Stimulated activated CD4-positive, alpha-beta T cell treated with anti-CD3 and anti-CD28 coated beads, TNF-alpha, amount 100 ng/mL, for 24 hours (primary cell): ENCODE measurements at places on chromosomes 7 and 10.

DNA sequence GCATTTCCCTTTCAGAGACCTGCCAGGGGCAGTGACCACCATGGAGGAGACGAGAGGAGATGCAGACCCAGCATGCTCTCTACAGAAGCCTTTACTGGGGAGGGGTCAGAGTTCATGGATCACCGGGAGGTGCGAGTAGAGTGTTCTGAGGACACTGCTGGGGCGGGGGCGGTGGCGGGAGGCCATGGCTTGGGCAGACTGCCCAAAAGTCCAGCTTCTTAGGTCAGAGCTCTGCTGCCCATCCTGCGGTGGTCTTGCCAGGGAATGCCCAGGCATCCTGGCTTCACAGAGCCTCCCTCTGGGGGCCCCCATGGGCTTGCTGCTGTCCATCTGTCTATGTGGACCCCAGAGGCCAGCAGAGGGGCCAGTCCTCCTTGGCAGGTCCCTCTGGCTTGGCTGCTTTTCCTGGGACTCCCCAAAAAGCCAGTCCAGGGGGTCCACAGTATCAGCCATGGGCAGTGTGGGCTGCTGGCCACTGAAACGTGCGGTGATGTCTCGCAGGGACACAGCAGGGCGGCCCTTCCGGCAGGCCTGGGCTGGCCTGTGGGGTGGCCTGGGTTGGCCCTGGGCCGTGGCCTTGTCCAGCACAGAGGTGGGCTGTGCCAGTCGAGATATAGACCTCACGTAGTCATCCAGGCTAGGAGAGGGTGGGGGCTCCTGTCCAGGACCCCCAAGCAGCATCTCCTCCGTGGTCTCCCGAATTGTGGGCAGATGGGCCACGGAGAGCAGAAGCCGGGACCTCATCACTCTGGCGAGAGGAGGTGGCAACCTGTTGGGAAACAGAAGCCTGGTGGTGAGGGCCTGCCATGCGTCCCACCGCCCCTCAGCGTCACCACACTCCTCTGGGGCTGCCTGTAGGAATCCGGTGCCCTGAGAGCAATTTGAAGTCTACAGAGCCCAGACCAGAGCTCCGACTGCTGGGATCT, 1.1 kb downstream of the DEPP1 start:
- no peak for DNase-seq

DNA sequence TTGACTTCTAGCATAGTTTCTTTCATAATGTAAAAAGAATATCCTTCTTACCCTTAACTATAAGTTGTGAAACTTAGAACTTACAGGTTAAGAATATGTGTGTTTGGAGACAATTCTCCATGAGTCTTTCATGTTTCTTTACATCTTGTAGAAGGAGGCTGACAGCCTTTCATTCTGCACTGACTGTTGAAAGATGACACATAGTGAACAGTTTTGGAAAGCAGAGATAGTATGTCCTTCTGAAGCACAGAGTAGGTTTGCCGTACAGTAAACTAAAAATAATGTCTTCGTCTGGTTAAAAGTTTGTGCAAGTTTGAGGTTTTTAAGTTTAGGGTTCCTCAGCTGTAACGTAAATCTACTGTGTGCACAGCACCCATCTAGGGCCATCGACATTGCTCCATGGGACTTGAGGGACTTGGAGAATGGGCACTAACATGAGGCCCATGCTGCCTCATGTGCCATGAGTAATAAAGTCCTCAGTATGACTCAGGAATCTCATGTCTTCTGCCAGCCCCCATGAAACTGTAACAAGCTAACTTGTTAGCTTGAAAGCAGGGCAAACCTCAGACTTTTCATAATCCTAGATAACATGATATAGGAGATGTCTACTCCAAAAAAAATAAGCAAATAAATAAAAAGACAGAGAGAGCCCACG, 24.5 kb upstream of the ELAPOR2 start:
- DNase-seq = no peak

GRCh38 chr7:132705146-132705545, 128.9 kb upstream of the PLXNA4 start:
- DNase-seq = no peak

DNA sequence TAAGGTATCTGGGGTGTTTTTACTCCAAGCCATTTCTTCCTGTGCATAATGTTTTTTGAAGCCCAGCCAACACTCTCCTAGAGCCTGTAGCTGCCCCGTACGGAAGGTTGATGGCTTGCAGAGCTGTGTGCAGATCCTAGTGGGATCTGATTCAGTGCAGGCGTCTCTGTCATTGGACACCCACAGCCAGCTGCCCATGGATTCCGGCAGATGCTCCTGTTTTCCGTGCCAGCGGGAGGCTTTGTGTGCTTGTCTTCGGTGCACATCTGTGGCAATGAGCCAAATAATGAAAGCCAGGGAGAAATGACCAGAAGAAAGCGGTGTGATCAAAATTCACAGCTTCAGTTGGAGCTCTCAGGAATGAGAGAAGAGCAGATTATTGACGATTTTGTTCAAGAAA, 426.4 kb downstream of the TYW1 start:
- DNase-seq = no peak

- DNase-seq = no peak
Measured at GRCh38 chr7:80767654-80768053, 129.2 kb downstream of the CD36 start.

DNA sequence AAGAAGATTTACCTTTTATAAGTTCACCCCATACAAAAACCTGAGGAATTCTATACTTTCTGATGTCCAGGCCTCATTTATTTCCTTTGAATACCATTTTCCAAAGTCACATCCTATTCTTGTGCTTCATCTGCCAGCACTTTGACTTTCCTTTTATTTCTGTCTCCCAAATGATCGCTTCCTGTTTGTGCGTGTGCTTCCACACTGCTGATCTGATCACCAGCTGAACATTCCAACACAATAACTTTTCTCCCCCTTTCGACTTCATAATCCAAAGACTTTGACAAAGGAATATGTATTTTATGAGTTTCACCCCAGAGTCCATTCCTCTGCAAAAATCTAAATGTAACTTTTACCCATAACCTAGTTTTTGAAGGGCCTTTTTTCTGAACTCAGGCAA, 3.1 kb downstream of the ELAPOR2 start:
- DNase-seq = no peak

GRCh38 chr7:2604608-2605174, 27.1 kb upstream of the TTYH3 start:
- no peak for DNase-seq

DNA sequence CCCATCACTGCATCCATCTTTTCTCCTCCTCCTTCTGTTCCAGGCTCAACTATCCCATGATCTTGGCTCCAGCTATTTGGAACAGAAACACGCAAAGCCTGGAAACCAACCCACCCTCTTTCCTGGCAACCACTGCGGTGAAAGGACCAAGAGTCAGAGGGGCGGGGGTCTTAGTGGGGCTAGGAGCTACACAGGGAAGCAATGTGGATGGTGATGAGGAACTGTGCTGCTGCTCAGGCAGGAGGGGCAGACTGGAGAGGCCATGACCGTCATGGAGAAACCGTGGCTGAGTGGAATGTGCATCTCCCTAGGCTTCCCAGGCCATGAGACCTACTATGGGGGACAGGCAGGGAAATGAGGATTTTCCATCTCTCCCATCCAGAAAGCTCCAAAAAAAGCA, 25.6 kb downstream of the PLAC9 start:
- no peak for DNase-seq

GRCh38 chr7:47252675-47253074, 329.2 kb downstream of the TNS3 start:
- DNase-seq = no peak

GRCh38 chr10:21694631-21695030, 160.6 kb downstream of the MLLT10 start:
- DNase-seq = no peak

GRCh38 chr10:76086761-76087639, 655.6 kb downstream of the LRMDA start:
- no peak for DNase-seq

- no peak for DNase-seq
Measured at GRCh38 chr7:909358-910329, 33.3 kb downstream of the GET4 start.

DNA sequence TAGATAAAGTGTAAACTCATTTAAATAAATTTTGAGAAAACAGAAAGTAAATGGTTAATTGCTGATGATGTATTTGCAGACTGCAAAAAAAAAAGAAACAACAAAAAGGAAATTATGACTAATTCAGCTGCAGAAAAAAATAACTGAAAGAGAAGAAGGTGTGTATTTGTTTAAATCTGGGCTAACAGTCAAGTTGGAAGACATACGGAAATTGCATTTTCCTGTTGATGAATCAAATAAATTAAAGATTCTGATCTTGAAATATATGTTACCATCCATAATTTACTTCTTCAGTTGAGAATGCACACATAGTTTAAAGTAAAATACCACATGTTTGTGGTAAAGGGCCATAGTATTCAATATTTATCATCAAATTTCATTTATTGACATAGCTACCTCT, 19.3 kb upstream of the ING3 start:
- DNase-seq = no peak

DNA sequence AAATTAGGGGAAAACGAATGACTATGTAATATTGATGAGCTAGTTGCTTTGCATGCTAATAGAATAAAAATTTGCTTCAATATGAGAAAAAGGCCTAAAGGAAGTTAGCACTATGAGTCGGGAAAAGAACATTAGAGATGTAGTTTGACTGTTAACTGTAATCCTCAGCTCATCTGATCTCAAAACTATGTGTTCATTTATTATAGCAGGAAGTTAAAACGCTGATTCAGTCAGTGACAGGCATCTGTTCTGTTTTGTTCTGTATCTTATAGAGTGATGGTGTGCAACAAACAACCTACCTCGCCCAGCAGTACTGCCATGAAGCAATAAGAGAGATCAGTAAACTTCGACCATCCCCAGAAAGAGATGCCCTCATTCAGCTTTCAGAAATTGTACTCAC, 48.6 kb downstream of the PDSS1 start:
- DNase-seq = no peak

DNA sequence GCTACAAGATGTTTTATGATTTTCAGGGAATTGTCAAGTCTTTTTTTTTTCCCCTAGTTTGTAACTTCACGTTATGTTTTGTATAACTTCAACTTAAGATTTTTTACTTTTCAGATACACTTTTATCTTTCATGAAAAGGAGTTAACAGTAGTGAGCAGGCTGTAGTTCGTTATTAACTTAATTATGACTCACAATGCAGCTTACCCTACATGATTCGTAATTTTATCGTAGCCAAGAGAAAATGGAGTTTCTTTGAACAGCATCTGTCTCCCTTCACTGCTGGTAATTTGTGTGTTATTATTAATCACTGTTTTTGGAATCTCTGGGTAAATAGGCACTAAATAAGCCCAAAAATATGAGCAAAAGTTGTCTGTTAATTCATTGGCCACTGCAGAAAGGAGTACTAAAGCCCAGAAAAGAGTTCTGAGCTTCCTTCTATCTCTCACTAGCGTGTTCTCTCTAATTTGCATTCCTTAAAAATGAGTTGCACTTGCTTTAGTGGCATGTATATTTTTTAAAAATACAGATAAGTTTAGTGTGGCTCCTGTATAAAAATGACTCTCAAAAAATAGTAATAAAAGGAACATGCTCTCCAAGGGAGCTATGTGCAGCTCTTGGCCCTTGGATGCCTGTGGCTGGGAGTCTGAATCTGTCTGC, 36.1 kb downstream of the RALA start:
- no peak for DNase-seq

- DNase-seq = no peak
Measured at GRCh38 chr7:91609525-91609924, 271.0 kb downstream of the MTERF1 start.

DNA sequence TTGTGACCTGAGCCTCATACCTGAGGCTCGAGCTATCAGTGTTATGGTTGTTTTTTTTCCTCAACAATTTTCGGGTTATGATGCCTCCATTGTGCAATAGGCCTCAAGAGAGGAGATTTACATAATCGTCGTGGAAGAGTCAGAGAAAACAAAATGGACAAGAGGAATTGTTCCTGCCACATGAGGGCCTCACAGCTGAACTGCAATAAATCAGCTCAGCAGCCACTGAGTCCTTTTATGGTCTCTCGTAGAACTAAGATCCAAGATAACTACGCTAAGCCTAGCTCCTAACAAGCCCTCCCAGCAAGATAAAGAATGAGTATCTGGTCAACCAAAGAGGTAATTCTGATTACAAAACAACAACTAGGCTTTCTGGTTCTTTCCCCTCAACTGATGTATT, 336.8 kb downstream of the WDR11 start:
- no peak for DNase-seq

- DNase-seq = no peak
Measured at GRCh38 chr7:2759736-2760097, 71.7 kb downstream of the AMZ1 start.

DNA sequence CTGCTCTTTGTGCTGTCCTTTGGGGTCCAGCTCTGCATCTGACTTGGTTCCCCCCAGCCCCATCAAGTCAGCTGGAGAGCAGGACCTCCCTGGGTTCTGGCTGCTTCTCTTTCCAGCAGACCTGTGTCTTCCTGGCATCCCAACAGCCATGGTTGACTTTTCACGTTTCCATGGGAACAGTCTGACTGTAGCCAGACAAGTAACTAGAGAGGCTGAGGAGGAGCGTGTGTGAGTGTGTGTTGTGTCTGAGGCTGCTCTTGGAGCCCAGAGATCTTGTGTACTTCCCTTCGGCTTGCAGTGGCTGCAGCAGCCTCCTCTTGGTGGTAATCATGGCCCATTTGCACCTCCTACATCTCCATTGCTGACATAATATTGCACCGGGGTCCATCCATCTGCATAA, 332.0 kb downstream of the RPS24 start:
- DNase-seq = no peak

- DNase-seq = no peak
Measured at GRCh38 chr7:98178321-98178720, 32.9 kb upstream of the BHLHA15 start.

- DNase-seq = no peak
Measured at GRCh38 chr10:119550827-119551226, 8.3 kb upstream of the RGS10 start.

DNA sequence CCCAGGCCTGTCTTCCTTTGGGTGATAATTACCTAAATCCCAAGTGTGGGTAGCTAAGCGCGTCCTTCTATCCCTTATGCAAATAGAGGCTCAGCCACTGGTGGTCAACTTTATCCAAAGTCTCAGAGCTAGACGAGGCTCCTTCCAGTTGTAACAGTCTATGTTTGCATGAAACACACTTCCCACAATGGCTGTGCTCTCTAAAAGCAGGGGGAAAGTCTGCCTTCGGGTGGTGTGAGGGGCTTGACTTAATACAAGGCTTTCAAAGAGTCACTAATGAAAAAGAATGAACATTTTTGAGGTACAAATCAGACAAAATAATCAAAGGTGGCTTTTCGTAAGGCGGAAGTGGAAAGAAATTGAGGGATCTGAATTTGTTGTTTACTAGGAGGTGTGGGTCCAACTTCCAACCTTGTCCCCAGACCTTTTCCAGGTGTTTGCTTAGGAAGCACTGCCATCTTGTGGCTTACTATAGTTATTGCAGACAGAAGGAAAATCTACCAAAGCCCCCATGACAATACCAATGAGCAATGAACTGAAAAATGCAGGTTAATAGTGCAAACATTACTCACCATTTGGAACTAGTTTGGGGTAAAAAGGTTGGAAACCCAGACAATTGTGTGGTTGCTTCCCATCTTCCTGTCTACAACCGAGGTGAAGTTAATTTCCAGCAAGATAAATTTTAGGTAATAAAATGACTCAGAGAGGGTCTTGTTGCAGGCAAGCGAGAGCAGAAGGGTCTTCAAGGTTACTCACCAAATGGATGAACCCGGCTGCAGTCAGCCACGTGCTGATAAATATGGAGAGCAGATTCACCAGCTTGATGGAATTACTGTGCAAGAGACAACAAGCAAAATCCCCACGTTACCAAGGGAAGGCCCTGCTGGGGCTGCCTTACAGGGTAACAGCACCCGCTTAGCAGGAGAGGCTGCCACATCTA, 525.7 kb downstream of the KCNMA1 start:
- no peak for DNase-seq

- DNase-seq = no peak
Measured at GRCh38 chr10:18501198-18501597, 150.2 kb downstream of the NSUN6 start.
